ENCODE measurements at places on chromosomes 3 and 15.
A peak's percentile ranks its signal among the peaks of the same experiment; 100 is the strongest.

DNA sequence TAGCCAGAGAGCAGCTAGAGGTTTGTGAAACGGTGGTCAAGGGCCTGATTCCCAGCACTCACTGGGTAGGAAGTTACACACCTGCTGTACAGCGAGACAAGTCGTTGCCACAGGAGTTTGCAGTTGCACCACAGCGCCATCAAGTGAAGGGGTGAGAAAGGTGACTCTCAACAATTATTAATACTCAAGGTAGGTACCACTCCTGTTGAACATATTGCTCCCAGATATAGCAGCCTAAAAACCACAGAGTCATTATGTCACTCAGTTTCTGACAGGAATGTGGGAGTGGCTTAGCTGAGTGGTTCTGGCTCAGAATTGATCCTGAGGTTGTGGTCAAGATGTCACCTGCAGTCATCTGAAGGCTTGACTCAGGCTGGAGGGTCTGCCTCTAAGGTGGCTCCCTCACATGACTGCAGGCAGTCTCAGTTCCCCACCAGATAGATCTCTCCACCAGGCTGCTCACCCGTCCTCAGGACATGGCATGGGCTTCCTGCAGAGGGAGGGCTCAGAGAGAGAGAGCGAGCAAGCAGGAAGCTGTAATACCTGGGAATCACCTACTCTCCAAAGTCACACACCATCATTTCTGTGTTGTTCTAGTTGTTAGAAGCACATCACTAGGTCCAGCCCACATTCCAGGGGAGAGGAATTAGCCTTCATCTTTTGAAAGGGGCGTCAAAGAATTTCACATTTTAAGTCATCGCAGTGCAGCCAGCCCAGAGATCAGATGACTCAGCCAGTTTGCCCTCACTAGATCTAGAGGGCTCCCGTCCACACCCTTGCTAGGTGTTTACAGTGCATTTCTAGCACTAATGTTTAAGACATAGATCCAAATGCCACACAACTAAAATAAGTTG lies 17.0 kb upstream of the ANO10 start:
- no peak for DNase-seq

DNA sequence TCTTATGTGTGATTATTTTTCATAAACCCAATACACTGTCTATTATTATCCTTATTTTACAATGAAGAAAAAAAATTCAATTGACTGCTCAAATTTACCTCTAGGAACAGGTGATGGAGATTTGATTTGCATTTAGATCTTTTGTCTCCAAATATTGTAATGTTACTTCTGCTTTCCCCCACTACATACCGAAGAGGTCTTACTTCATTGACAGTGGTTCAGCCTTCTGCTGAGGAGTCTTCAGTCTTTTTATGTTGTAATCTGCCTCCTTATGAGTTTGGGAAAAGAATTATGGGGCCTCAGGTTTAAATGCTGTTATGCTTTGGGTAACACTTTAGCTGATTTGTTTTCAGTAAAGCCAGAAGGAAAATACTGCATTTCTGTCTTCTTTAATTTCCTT lies 199.5 kb downstream of the LPP start:
- no peak for DNase-seq

GRCh38 chr15:62524848-62525247 lies 359.8 kb upstream of the C2CD4B start:
- DNase-seq = no peak

DNA sequence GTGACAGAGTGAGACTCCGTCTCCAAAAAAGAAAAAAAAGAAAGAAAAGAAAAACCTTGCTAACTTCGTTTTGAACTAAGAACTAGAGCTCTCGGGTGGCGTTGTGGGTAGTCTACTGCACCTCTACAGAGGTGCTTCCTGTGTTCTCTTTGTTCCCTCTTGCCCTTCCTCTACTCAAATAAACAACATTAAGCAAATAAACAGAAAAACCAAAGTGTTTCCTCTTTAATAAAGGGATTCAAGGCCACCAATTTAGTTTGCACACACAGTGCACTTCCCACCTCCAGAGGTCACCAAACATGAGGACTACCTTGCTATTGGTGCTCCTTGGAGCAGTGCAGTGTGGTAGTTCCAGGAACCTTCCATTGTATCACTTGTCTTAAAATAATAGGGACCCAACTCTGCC lies 354.2 kb upstream of the TBL1XR1 start:
- no peak for DNase-seq

GRCh38 chr3:38567498-38567897 lies 71.4 kb downstream of the EXOG start:
- DNase-seq = no peak

GRCh38 chr15:77525907-77526594 lies 105.4 kb downstream of the HMG20A start:
- DNase-seq = no peak

GRCh38 chr3:73511571-73512525 lies 112.9 kb downstream of the PDZRN3 start:
- peak; percentile 26 for DNase-seq

- peak; percentile 74 for DNase-seq
Measured at GRCh38 chr3:32502118-32502945, at the start of gene CMTM6. Gene CMTM6 (minus strand): TSS chr3:32502852. CDS start chr3:32502745, 107 bp downstream.

DNA sequence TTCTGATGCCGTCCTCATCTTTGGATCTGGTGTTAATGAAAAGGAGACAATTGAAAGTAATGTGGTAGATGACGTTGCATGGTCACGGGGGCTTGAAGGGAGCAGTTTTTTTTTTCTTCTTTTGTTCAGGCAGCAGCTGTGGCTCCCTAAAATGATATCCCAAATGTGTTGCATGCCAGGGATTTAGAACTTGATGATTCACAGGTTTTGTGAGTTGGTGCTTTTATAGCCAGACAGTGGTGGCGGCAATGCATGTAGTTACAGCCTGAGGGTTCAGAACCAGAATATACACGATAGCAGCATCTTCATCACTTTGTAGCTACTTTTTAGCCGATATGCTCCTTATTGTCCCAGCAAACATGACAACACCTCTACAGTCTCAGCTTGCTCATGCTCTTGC lies 133.4 kb downstream of the CHST2 start:
- no peak for DNase-seq

Data from caudate nucleus (tissue), 63 donors.